Kidney (tissue), 22 donors: ENCODE measurements at places on chromosomes 12 and 14. TPM values are rescaled to one million over a fixed set of nuclear protein-coding genes. Genes with fewer than 3 reads are reported as not detected.

DNA sequence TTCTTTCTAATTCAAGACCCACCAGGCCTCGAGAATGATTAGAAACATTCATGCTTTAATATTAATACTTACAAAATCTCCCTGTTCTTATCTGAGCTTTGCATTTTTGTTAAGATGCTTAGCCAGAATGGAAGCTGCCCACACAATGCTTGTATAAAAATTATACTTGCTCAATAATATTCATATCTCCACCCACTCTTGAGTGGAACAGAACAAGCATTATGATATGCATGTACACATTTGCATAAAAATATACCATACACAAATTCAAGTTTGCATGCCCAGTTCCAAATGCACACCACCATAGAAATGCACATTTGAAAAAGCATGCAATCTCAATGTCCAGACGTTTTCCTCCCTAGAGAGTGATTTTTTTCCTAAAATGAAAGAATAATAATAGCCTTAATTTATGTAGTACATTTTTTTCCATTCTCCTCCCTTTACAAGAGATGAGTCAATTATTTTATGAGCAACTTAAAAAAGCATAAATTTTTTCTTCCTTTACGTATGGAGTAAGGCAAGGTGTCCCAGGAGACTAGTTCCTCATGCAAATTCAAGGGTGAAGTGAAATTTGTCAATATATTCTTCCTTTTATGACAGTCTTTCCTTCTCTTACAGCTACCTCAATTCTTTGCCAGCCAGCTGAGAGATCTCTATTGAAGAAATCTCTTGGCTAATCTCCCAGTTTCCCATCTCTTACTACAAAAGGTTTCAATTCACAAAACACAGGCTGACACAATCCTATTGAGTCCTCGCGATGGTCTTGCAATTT is 313.1 kb upstream of the GARIN6 start:
- no peak for DNase-seq

CFAP54 gene
- 6.6 TPM for total RNA-seq

GRCh38 chr14:34874386-34875030 is 652 bp downstream of the BAZ1A start:
- DNase-seq: peak; percentile 79

- no peak for DNase-seq
These were observed 156.0 kb downstream of the MED13L start for GRCh38 chr12:116121453-116121871.

DNA sequence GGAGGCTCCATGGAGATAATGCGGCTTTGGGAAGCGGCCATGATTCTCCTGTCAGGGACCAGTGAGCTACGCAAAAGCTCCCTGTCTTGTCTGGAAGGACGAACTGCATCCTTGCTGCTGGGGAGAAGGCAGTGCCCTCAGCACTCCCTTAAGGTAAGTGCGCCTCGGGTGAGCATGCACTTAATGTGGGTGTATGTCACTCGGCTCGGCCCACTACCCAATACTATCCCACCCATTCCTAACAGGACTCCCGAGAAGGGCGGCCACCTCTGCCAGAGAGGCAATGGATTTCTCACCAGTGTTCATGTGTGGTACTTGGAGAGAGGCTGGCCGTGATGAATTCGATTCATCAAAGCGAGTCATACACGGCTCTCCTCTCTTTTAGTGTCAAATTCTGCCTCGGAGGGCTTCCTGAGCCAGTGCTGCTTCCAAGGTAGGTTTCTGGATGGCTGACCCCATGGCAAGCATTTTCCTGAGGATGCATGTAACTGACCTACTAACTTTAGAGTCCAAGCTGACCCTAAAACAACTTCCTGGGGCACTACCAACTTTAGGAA is 151.7 kb upstream of the RTL1 start:
- peak; percentile 41 for DNase-seq

AQP6 gene
- total RNA-seq: 12.0 TPM

GLIPR1L1 gene
- total RNA-seq: not detected

LGR5 gene
- total RNA-seq: 0.19 TPM

- no peak for DNase-seq
These were observed 513.8 kb downstream of the RPL10L start for GRCh38 chr14:46137786-46138185.

LUM gene
- 185 TPM for total RNA-seq

DNA sequence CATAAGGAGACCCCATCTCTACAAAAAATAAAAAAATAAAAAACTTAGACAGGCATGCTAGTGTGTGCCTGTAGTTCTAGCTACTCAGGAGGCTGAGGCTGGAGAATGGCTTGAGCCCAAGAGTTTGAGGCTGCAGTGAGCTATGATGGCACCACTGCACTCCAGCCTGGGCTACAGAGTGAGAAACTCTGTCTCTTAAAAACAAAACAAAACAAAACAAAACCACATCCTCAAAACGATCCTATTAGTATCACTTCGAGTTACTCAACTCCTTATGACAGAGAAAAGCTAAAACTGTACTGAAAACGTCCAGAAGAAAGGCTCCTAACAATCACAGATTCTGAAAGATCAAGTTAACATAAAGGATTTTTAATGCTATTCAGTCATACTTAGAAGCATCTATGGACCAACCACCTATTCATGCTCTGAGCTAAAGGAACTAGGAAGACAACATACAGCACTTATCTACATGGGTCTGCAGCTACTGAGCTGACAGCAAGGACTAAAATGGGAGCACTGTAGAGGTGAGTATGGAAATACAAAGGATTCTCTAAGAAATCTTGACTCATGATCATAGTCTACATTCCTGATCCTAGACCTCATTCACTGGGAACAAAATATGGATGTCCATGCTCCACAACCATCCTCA is 75.3 kb upstream of the DUSP6 start:
- no peak for DNase-seq

FAM186B gene
- 0.85 TPM for total RNA-seq

DNA sequence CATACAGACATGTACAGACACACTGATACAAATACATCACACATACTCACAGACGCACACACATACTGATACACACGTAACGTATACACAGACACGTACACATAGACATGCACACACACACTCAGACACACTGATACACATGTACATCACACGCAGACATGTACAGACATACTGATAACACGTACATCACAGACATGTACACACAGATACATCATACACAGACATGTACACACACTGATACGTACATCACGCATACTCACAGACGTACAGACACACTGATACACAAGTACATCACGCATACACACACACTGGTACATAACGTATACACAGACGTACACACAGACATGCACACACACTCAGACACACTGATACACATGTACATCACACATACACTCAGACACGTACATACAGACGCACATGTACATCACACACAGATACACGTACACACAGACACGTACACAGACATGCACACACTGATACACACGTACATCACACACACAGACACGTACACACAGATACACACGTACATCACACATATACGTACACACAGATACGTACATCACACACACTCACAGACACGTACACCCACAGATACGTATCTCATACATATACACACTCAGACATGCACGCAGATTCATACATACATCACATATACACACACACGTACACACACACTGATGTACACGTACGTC is 5.1 kb downstream of the ZNF605 start:
- DNase-seq: no peak

GRCh38 chr12:11729439-11730150 is 80.1 kb downstream of the ETV6 start:
- no peak for DNase-seq

SMCO2 gene
- 0.38 TPM for total RNA-seq

- DNase-seq: peak; percentile 66
These were observed 75.4 kb downstream of the IFT81 start for GRCh38 chr12:110199339-110200123.

BEGAIN gene
- total RNA-seq: 1.4 TPM

- DNase-seq: peak; percentile 38
These were observed 41.0 kb downstream of the CMKLR1 start for GRCh38 chr12:108297895-108298760.

DNA sequence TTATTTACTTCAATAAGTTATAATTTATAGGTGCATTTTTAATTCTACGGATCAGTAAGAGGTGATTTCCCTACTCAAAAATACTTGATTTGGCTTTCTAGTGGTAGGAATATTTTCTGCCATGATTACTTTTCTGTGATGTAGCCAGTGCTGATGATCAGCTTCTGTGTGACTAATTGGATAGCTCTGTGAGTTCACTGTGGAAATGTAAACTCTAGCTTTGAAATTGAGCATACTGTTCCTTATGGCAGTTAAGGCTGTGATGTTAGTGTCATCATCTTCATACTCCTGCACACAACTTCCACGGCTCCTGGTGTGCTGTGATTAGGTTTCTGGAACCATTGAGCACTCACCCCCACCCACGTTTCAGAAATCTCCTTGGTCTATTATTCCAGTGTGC is 48.2 kb downstream of the PLEKHA5 start:
- DNase-seq: no peak

GRCh38 chr14:33793398-33794110 is 157.3 kb downstream of the EGLN3 start:
- DNase-seq: no peak

DNA sequence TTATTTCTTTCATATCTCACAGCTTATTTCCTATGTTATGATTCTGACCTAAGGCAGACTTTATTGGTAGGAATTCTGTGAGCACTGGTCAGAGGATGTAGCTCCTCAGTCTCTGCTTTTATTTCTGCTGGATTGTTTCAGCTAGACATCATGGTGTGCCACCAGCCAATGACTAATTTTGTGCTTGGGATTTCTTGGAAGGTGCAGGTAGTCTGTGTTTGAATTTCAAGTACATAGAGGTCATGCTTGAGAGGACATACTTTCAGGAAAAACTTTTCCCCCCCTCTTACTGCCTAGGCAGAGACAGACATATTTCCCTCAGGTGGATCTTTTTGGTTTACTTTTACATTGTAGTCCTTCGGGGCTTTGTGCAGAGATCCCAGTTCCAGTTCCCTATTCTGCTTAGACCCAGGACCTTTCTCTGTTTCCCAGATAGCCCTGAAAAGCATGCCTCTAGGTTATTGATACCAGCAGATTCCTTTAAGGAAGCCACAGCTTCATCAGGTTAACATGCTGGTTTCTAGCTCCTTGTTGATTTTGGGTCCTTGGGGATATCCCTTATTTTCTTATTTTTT is 28.6 kb downstream of the BRMS1L start:
- DNase-seq: no peak

GPRC5A gene
- total RNA-seq: 60.6 TPM

- no peak for DNase-seq
These were observed 334.7 kb downstream of the RAD51B start for GRCh38 chr14:68154275-68154674.

DNA sequence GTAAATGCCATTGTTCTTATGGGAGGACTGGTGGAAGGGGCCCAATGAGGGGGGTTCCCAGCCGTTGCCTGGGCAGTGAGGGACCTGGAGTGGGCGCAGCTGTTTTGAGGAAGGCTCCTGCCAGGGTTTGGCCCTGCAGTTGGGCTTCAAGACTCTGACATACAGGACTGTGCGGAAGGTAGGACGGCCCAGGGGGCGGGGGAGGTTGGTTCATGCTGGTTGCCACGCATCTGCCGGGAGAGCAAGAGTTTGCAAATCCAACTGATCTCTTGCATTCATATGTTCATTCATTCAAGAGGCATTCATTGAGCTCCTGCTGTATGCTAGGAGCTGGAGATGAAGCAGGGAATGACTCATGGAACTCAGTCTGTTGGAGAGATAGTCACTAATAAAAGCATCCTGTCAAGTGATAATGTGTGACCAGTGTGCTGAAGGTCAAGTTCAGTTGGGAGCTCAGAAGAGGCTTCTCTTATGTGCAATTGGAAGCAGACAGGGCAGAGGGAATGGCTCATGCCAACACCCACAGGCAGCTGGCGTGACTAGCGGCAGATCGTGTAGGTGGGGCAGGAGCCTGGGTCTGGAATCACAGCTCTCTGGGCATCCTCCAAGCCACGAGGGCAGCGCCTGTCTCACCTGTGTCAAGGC is 7.8 kb downstream of the SH2B3 start:
- DNase-seq: no peak

DNA sequence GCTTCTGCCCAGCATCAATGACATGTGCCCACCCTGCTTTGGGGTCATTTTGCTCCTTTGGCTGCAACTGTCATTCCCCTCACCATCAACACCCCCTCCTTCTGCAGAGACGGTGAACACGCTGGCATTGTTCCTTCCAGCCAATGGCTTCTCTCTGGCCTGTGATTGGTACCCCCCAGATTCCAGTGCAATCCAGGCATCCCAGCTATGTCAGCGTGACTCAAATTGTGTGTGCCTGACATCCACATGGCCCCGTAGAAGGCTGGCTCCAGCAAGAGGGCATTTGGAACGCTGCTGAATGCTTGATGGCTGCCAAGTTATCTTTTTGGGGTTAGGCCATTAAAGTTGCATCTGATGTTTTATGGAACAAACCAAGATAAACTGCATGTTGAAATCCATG is 21.0 kb upstream of the CCND2 start:
- DNase-seq: no peak

- no peak for DNase-seq
These were observed 552.2 kb upstream of the LMO3 start for GRCh38 chr12:17158201-17158600.

DNA sequence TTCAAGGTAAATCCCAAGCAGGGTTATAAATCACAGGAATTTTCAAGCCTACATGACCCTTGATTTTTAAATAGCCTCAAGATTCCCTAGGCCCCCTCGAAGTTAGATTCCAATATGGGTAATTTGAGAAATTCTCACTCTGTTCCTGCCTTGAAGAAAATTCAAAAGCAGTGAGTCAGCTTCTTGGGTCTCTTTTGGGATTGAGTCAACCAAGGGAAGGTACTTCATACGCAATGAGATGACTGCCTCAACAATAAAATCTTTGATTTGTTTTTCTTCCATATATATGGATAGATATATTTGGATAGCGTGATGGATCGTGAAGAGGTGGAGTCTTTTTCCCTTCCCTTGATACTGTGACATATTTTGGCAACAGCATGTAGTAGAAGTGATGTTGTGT is 180.4 kb upstream of the ATP2B1 start:
- no peak for DNase-seq

SLC39A5 gene
- total RNA-seq: 5.1 TPM

DNA sequence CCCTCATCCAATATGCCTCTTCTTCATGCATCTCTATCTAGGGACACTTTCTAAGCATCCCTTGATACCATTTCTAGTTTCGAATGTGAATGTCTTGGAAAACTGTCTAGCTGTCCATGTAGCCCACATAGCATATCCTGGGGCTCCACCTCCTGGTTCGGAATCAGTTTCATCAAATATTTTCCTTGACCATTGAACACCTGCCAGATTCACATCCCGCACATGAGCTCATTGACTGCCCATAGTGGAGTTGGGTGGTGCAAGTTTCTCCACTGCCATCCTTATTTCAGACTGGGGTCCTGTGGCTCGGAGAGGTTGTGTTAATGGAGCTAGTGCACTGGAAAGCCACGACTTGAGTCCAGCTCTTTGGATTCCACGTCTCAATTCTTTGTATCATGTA is 58.6 kb upstream of the TMEM263 start:
- DNase-seq: no peak
